ENCODE measurements at places on chromosomes 3 and 15.

- no peak for DNase-seq
These were observed 55.0 kb downstream of the SLC6A1 start for GRCh38 chr3:11047500-11047899.

DNA sequence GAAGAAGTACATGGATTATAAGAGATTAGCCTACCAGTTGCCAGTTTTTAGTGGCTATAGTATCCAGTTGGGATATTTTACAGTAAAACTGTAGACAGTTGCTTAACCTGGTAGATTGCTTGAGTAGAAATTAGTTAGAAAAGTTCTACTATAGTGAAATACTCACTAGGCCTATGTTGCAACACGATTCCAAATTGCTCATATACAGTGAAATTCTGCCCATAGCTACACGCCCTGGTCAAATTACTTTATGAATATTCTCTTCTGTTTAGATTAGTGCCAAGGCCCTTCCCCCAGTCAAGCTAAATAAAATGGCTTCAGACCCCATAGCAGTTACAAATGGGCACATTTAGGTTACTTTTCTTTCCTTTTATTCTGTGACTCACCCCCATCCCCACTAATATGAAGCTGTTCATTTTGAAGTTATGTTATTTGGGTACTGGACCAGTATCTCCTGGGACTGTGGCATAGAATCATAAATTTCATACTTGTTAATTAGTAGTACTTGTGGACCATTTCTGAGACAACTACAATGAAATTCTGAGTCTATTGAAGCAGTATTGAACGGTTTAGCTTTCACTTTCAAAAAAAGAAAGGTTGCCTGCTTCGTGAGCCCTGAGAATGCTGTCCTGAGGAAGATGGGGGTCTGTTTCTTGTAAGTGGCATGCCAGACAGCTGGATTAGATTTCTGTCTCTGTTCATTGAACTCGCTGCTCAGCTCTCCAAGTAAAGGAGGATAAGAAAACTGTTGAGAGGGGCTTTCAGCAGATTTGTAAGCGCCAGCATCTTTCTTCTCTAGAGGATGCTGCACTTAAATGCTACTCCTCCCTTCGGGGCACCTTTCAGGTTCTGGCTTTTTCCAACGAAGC is 65.8 kb upstream of the CFAP20DC start:
- DNase-seq, result peak; percentile 24

DNA sequence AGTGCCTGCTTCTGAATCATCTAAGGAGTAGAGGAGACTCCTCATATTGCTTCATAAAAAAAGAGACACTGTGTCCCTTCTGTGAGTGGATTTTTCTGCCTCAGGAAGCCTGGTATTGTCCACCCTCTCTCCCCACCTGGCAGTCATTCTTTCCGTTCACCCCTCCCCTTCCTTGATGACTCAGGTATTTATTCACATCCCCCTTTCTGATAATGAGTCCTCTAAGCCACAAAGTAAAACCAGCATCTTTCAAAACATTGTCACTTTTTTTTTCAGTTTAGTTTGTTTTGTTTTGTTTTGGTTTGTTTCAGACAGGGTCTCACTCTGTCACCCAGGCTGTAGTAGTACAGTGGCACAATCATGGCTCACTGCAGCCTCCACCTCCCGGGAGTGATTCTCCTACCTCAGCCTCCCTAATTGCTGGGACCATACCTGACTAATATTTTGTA is 65.2 kb upstream of the UBE2E1 start:
- no peak for DNase-seq

DNA sequence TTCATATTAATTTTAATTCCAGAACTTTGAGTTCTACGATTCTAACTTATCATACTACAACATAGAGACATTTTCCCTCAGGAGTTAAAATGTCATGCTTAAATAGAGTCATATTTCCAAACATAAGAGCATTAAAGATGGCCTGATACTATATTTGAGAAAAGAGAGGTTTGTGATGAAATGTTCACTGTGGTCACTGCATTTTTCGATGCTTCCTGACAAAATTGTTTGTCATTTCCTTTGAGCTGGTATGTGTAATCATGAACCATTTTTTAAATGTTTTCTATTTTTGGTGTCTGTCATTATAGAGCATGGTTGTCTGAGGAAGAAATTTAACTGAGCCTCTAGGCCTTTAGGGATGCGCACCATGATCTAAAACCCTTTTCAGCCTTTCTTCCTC is 721.4 kb upstream of the NR2F2 start:
- peak; percentile 15 for DNase-seq

- DNase-seq, result no peak
These were observed 1.3 kb downstream of the SCN5A start for GRCh38 chr3:38648024-38648658.

- DNase-seq, result peak; percentile 38
These were observed 216.9 kb upstream of the DCBLD2 start for GRCh38 chr3:99118381-99118780.

DNA sequence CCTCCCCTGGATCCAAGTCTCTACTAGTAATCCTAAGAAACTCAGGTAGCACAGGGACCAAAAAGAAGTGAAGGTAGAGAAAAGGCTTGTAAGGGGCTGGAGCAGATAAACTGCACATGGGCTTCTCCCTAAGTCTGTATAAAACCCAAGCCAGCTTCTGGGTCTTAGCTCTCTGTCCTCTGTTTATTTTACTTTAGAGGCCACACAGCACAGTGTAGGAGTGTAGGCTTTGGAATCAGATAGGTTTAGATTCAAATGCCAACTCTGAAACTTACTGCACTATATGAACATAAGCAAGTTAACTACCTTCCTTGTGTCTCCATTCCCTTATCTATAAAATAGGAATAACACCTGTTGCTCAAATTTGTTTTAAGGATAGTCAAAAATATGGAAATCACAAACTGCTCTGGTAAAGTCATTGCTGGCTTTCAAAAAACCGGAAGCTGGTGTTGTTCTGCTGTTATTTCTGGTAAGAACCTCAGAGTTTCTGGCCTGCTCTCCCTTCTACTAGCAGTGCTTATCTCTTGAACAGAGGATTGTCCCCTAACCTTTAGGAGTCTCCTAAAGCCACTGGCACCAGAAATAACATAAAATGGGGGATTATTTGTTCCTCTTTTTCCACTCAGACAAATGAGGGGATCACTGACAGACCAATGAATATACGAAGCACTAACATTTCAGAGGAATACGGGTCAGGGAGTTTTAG is 33.8 kb downstream of the PIK3R4 start:
- DNase-seq, result peak; percentile 43

- peak; percentile 53 for DNase-seq
These were observed 445.7 kb upstream of the CDIN1 start for GRCh38 chr15:36133742-36134141.

- DNase-seq, result no peak
These were observed 38.3 kb downstream of the HMG20A start for GRCh38 chr15:77459031-77459430.

DNA sequence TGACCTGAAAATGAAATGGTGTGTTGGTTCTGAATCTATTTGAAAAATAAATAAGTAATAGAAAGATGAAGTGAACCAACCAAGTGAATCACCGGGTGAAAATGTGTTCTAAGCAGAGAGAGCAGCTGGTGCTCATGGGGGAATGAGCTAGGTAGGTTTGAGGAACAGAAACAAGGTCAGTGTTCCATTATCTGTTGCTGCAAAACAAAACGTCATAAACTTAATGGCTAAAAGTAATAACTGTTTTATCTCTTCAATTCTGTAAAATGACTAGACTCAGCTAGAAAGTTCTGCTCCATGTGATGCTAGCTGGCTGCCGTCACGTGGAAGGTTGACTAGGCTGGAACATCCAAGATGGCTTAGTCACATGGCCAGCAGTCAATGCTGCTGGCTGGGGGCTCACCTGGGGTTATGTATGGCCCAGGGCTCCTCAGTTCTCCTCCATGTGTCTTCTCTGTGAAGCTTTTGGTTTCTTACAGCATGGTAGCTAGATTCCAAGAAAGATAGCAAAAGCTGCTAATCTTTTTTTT is 13.3 kb upstream of the SH3BP5 start:
- DNase-seq, result no peak

- no peak for DNase-seq
These were observed 556.1 kb downstream of the FGF12 start for GRCh38 chr3:192171213-192171612.

DNA sequence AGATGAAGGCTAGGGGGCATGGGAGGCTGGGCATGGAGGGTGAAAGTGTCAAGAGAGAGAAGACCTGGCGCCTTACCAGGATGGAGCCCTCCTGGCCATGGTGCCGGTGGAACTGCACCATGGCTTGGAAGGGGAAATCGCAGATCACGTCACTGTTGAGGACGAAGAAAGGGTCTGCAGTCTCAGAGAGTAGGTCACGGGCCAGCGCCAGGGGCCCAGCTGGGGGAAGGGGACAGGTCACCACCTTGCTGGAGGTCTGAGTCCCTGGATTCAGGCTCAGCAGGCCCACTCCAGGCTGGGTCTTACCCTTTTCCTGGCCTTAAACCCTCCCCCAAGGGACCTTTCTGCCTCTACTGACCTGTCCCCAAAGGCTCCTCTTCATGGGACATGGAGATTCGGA is 855 bp downstream of the GMPPB start:
- no peak for DNase-seq

DNA sequence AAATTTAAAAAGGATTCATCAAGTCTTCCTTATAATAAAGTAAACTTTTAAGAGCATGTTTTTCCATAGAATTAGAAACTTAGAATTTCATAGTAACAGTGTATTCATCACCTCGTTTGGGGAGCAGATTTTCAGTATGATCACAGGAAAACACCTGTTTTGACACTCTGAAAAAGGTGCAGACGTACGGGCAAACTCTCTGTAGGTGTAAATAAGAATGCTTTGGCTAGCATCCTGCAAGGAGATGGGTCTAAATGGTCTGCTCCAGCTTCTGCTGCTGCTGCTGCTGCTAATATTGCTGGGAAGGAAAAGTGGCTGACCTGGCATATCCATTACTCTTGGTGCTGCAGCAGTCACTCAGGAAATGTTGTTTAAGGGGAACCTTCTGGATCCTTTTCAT is 66.0 kb downstream of the MBNL1 start:
- no peak for DNase-seq

DNA sequence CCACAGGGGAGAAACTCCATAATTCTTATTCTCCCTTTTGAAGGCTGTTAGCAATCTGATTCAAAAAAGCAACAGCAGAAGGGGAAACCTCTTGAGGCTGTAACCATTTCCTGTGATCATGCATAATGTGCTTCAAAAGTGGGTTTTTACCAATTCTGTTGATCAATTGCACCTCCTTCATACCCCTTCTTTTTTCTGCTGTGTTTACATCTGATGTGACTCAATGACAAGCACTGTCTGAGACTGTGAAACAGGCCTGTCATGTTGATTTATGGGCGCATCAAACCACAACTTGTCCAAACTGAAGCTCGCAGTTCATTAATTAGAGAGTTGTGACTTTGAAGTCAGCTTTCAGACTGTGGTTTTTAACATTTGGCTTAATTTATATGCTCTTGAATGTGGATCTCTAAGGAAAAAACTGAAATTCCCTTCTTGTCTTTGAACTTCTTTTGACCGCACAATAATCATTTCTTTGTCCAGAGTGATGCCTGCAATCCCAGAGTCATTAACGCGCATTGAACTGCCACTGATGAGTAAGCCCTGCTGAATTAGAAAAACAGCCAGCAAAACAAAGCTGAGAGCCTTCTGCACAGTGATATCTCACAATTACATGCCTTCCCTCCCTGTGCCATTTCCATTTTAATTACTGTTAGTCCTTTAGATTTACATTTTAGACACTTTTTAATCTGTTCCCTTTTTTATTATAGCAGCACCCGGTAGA is 532.8 kb downstream of the FOXP1 start:
- DNase-seq, result peak; percentile 62

DNA sequence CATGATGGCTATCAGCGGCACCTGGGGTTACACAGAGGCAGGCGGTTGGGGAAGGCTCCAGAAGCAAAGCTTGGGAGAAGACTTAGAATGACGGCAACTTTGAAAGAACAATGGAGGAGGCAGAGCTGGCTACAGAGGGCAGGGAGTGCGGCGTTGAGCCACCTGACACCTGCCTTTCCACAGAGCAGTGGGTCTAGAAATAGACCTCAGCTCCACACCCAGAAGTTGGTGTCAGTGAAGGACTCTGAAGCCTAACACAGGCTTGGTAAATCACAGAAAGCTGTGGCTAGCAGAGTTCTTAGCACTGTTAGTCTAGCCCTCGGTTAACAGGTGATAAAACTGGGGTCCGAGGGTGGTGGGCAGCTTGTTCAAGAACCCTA is 23.1 kb upstream of the EHD4 start:
- DNase-seq, result no peak

GRCh38 chr15:72060687-72061250 is 57.2 kb downstream of the MYO9A start:
- no peak for DNase-seq

GRCh38 chr15:91393186-91393585 is 293.1 kb downstream of the SV2B start:
- DNase-seq, result no peak

Measured in IMR-90 (cell line).